Suppressor macrophage (primary cell): ENCODE measurements at places on chromosomes 16 and 17.

GRCh38 chr16:27789150-27789549, 239.2 kb downstream of the KATNIP start:
- no peak for DNase-seq

GRCh38 chr17:72715906-72716572, 376.4 kb downstream of the SLC39A11 start:
- no peak for DNase-seq

DNA sequence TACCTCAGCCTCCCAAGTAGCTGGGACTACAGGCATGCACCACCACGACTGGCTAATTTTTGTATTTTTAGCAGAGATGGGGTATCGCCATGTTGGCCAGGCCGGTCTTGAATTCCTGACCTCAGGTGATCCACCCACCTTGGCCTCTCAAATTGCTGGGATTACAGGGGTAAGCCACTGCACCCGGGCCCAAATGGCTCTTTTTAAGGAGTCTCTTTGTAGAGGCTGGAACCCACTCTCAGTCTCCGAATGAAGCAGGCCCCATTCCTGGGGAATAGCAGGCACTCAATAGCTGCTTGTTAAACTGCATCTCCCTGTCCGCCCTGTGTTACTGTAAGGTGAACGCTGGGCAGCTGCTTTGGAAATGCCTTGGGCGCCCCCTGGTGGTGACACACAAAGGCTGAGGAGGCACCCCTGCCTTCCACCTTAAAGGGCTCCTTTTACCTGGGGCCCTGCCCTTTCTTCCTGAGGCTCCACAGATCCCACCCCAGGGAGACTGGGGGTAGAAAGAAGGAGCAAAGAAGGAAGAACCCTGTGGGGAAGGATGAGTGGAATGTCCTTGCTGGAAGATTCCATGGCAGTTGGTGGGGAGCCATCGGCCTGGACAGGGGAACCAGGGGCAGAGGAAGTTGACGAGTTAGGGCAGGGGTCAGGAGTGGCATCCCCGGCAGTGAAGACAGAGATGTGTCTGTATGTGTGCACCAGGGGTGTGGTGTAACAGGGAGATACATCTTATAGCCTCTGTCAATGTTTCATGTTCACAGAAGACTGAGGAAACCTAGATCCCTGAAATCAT, 6.1 kb upstream of the SP2 start:
- peak; percentile 87 for DNase-seq

- no peak for DNase-seq
Measured at GRCh38 chr17:43125967-43126910, 1.1 kb upstream of the BRCA1 start.

DNA sequence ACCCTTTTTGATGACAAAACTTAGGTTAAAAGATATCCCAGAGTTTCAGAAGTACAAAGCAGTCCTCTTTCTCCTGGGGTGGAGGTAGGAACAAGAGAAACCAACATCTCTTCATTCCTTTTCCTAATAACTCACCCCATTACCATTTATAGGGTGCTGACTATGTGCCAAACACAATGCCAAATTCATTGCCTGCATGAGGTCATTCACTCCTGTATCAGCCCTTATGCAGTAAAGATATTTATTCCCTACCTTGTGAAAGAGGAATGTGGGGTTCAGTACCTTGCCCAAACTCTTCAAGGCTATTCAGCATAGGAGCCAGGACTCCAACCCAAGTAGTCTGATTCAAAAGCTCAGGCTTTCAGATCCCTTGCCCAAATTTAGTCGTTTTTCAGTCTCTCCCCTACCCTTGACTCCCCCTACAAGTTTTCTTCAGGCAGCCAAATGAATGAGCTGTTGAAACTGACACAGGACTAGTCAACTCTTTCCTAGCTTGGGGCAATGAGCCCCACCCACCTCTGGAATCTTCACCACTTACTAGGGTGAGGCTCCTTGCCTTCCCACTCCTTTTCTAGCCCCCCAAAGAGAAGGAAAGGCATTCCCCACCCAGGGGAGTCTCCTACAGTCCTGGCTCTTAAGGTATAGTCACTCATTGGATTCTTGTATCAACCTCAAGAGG, 5.9 kb downstream of the KRT14 start:
- DNase-seq = no peak

GRCh38 chr16:85928401-85928820, 29.4 kb downstream of the IRF8 start:
- peak; percentile 86 for DNase-seq

DNA sequence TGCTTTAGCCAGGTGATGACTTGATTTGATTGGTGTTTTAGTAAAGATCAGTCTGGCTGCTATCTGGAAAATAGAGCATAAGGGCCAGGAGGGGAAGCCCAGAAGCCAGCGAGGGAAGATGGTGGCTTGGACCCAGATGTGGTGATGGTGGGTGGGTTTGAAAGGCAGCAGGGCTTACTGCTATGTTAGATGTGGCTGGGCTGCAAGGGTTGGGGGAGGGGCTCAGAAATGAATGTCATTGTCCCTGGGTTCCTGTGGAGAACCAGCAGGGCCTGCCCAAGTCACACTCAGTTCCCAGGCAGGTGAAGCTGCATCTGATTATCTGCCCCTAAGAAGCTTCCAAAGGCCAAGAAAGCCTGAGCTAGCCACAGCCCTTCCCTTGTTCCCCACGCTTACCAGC, 71.7 kb upstream of the BRD7 start:
- no peak for DNase-seq

- DNase-seq = no peak
Measured at GRCh38 chr17:351449-351738, 1.2 kb downstream of the RPH3AL start.

GRCh38 chr16:19133600-19133999, 19.8 kb downstream of the ITPRIPL2 start:
- DNase-seq = no peak
